ENCODE measurements at places on chromosomes 7 and 10.

- peak; percentile 25 for DNase-seq
Observed at GRCh38 chr7:3277604-3278572, 23.2 kb upstream of the SDK1 start.

GRCh38 chr7:24898691-24899090 is 81.3 kb downstream of the OSBPL3 start:
- DNase-seq = no peak

GRCh38 chr7:141737118-141737835 is 881 bp upstream of the SSBP1 start:
- peak; percentile 27 for DNase-seq

GRCh38 chr7:87344446-87344845 is 1.0 kb upstream of the CROT start:
- DNase-seq = no peak

- no peak for DNase-seq
Observed at GRCh38 chr10:119340893-119341458, 133.6 kb downstream of the GRK5 start.

DNA sequence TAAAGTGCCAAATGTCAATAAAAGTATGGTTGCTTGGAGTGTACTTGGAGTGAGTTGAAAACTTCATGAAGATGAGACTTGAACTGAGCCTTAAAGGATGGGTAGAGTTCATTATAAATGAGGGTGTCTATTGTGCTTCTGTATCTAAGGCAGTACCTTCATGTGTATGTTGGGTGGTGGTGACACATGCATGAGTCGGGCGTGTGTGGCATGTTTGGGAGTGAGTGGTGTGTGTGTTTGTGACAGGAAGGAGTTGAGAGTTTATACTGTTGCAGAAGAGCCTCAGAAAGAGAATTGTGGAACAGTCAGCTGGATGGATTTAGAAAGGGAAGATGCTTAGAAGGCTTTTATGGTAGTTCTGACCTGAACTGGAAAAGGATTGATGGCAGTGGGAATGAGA is 6.0 kb upstream of the ZRANB1 start:
- DNase-seq = no peak

DNA sequence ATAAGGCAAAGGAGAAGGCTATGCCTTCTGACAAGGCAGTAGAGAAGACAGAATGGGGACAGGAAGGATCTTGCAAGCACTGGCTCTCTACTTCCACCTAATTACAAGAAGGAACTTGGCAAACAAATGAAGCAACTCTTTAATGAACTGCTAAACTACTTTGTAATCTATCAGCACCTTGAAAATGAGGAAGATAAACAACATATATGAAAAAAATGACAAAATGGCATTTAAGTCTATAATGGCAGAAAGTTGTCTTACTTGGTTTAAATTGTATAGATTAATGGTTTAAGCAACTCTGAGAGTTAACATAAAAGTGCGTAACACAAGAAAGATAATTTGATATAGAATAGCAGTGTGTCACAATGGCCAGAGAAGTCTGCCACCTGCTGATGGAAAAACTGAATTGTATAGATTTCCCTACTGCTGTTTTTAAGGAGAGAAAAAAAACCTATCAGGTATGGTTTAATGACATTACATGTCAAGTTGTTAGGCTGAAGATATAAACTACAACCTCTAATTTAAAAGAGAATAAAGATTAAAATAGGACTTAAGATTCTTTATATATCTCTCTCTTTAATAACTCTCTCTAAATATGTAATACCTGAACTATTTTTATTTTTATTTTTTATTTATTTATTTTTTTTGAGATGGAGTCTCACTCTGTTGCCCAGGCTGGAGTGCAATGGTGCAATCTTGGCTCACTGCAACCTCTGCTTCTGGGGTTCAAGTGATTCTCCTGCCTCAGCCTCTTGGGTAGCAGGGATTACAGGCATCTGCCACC is 11.8 kb downstream of the NT5C3A start:
- DNase-seq = peak; percentile 22

- DNase-seq = no peak
Observed at GRCh38 chr7:117640465-117640864, 160.6 kb downstream of the CFTR start.

DNA sequence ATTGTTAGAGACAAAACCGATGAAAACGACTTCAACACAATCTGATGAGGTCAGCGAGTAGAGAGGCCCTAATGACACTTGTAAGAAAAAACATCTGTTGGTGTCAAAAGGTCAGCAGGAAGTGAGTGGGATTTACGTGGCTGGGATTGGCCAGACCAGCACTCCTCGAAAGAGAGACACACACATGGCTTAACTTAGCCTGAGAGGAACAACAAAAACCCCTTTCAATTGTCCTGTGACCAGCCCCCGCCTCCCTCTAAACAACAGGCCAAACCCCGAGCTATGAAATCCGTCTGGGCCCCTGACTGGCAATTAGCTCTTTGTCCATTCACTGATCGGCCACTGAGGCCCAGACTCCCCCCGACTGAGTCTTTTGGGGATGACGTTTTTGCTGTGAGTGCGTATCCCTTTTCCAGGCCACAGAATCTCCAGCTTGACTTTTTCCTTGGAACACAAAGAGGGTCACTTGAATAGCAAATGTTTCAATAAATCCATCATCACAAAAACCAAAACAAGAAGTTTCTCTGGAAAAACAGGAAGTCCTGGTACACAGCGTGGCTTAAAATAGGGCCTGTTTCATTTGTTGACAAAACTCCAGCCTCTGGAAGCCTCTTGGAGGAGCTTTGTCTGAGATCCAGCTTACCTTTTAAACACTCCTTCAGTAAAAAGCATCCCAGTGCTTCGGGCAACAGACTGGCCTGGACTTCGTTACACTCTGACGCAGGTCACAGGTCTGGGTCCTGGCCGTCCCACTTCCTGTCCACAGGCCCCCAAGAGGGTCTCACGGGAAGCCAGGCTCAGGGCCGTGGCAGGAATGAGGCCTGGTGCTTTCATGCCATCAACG is 103.0 kb downstream of the CTBP2 start:
- DNase-seq = no peak

DNA sequence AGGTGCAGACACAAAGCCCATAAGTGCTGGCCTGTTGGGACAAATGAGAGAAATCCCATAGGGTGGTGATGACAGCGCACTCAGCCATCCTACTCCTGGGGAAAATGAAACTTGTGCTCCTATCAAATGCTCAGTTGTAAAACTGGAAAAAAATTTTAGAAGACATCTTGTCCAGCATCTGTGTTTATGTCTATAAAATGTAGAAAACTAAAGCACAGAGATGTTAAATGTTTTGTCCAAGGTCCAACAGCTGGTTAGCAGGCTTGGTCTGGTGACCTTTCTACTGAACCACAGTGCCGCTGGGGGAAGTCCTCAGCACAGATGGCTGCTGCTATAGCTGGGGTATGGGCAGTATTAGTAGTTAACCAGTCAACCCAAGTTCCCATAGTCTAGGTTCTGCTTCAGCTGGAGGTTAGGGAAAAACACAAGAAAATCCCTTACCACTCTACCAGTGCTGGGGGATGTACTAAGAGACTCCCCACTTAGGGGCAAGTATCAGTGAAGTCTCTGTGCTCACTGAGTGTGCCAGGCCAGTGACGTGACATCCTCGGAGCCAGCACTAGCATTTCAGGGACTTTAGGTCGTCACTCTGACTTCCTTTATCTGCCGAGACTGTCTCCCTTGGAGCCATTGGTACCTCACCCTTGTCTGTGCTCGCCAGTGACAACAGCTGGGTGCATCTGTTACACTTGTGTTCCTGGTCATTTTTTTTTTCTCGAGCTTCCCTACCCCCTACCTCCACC is 1.9 kb downstream of the TSPAN33 start:
- DNase-seq = no peak

Measured in DMS153 (cell line).